Fibroblast of mammary gland (primary cell): ENCODE measurements at places on chromosomes 7 and 10.

DNA sequence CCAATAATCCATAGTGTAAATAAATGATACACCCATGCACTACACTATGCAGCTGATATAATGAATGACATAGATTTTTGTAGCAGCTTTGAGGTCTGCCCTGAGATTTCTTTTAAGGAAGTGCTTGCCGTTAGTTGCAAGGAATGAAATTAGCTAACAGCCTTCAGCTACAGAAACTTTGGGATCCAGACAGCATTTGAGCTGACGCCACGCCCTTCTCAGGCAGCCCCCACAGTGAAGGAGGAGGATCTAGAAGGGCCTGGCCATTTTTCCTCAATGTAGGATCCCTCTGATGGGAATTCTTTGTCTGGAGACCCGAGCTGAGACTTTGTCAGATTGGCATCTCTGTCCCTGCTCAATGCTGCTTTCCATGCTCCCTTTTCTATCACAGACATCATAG lies 6.1 kb upstream of the PDK4 start:
- DNase-seq = no peak

GRCh38 chr7:15402436-15403136 lies 159.2 kb downstream of the AGMO start:
- DNase-seq = no peak

GRCh38 chr10:105679781-105680180 lies 1038.7 kb downstream of the SORCS3 start:
- DNase-seq = no peak

- peak; percentile 96 for DNase-seq
Measured at GRCh38 chr10:17059197-17059688, 70.4 kb downstream of the CUBN start.

GRCh38 chr10:99315853-99316252 lies 13.3 kb upstream of the CNNM1 start:
- DNase-seq = no peak

GRCh38 chr10:132381741-132382140 lies 15.3 kb upstream of the PWWP2B start:
- no peak for DNase-seq
